Daoy (cell line): ENCODE measurements at places on chromosomes 6 and 20. TPM values are rescaled to one million over a fixed set of nuclear protein-coding genes. Genes with fewer than 3 reads are reported as not detected.

The ABCC10 gene
- 7.9 and 32.4 TPM in 2 replicates for total RNA-seq

The SIRPG gene
- not detected in 2 replicates for total RNA-seq

The BPI gene
- total RNA-seq = 0.09 TPM in 1 of 2 replicates, not detected in the other

The HRH3 gene
- not detected in 2 replicates for total RNA-seq

The HLA-DMB gene
- 0.23 and 3.2 TPM in 2 replicates for total RNA-seq
